ENCODE measurements at places on chromosomes 13 and 19.

DNA sequence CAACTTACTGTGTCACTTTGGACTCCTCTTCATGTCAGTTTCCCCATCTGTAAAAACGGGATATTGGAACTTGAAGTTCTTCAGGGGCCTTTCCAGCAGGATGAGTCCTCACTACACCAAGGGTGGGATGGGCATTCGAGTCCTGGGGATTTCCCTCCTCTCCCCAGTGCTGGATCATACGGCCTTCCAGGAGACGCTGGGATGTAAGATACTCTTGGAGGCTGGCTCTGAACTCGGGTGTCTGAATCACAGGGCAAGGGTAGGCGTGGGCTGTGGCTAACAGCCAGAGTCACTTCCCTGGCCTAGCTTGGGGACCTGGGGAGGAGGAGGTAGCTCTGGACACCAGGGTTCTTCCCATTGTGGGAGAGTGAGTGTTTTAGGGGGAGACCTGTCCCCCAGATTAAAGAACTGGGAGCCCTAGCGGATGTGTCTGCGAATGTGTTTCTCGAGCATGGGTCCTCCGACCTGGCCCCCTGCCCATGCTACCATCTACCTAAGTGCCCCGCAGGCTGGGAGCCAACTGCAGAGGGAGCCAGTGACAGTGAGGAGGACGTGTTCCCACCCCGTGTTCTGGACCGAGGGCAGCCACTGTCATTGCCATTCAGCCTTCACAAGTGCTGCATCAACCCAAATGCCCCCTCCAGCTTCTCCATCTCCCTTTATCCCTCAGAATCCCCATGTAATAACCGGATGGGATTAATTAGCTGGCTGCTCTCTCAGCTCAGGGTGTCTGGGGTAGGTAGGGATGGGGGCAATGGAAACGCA lies 2.4 kb upstream of the CYTH2 start:
- DNase-seq = no peak

DNA sequence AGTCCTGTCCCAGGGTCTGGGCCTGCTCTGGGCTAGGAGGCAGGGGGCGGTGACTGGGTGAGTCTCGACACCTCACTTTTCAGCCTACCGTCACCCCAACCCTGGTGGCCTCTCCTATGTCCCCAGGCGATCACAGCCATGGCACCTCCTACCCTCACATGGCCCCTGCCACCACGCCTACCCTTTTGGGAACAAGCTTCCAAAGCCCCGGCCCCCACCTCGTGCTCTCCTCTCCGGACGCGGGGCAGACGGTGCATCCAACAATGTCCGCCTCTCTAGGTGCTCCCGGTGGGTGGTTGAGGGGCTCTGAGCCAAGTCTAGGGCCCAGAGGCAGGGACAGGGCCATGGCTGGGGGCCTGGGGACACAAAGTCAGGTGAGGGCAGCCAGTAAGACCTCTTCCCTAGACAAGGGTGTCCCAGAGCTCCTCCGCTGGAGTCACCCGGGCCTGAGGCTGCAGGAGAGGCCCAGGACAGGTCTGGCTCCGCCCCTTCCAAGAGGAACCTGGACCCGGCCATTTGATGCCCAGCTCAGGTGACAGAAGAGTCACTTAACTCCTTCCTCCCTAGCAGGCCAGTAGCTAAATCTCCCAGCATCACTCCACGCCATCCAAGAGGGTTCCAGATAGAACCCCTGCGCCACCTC lies at the start of gene SYNE4:
SYNE4 (minus strand) TSS at position 478 of the 643 bp plus-strand sequence; CDS start at position 346, 132 bp downstream.
- DNase-seq = no peak

GRCh38 chr19:12465211-12465610 lies 19.4 kb downstream of the ZNF709 start:
- DNase-seq = no peak

DNA sequence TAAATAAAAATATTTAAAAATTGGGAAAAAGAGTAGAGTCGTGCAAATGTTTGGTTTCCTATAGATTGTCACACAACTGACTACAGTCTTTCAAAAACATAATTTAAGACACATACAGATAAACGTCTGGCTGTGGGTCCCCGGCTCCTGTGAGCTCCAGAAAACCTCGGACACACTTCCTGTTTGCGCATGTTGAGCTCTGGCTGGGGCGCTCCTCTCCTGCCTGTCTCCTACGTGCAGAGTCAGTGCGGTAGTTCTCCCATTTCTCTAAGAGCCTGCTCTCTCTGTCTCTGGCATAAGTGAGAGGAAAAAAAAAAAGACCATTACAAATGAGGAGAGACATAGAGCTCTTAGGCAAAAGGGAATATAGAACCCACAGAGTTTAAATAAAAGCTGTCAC lies 128.2 kb upstream of the OBI1 start:
- no peak for DNase-seq

DNA sequence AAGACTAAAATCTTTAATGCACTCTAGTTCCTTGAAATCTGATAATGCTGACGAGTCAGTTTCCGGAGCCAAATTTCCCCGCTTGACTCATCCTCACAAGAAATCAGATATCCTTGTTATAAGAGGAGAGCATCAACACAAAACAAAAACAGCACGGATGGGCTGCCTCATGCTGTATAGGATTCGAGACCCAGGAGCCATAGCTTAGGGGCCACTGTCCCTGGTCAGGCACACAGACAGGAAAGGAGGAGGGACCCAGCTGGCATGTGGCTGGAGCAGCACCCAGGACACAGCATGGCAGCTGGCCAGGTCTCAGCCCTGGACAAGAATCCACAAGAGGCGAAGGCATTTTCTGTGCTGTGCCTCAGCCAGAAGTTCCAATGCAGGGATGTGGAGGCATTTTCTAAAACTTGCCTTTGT lies 110.2 kb upstream of the SPATA13 start:
- no peak for DNase-seq

DNA sequence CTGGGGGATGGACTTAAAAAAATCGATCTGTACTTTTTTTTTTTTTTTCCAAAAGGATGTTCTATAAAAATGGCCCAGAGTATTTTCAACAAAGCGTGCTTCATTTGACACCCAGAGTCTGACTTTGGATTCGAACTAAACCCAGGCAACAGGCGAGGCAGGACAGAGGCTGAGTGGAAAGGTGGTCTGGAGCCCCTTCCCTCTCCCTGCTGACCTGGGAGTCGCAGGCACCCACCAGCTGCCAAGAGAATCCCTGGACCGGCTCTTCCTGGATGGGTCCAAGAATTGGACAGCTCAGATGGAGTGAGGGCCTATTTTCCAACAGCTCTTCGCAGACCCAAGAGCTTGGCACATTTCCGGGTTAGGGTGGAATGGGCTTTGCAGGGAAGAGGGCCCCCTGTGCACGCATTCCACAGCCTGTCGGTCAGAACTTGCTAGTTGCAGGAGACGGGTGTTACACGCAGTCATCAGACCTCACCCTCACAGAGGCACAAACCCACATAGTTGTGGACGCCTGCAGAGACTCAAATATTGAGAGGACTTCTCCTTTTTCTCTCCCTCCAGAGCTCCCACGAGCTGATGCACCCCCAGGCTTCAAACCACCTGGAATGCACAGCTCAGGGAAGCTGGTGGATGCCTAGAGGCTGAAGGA lies 15.2 kb downstream of the KCTD15 start:
- DNase-seq = no peak

DNA sequence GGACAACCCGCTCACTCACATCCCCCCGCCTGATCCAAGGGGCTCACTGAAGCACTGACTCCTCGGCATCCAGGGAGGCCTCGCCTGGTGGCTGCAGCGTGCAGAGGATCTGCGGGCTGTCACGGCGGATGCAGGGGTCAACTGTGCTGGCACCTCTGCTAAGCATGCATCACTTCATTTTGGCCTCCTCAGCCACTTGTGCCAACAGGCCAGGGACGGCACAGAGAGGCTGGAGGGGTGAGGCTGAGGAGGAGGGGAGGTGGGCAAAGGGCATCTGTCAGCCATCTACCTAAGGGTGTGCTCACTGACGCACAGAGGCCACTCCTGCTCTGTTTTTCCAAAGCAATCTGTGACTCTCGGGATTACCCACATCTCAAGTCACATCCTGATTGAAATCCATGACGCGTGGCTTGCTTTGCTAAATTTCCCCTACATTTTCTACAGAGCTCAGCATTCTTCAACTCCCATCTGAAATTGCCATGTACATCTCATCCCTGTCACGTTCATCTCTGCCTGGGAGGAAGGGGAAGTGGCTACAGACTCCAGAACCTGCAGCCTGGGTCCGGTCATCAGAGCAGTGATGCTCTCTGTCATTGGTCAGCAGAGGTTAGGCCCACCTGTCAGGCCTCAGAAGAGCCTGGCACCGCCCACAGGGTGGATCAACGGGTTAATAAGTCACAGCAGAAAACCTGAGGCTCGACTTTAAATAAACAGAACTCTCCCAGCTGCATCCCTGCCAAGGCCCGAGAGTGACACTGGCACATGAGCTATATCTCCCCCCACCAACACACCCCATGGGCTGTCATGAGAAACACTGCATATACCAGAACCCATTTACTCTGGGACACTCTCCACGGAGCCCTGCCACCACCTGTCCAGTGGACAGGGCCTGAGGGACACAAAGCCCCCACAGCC lies 17.6 kb downstream of the ELL start:
- DNase-seq = no peak

GRCh38 chr13:59531571-59532091 lies 632.1 kb downstream of the DIAPH3 start:
- no peak for DNase-seq

- no peak for DNase-seq
These were observed 747.2 kb downstream of the DIAPH3 start for GRCh38 chr13:59416561-59416960.

- no peak for DNase-seq
These were observed 4.0 kb downstream of the PNKP start for GRCh38 chr19:49863254-49863934.

DNA sequence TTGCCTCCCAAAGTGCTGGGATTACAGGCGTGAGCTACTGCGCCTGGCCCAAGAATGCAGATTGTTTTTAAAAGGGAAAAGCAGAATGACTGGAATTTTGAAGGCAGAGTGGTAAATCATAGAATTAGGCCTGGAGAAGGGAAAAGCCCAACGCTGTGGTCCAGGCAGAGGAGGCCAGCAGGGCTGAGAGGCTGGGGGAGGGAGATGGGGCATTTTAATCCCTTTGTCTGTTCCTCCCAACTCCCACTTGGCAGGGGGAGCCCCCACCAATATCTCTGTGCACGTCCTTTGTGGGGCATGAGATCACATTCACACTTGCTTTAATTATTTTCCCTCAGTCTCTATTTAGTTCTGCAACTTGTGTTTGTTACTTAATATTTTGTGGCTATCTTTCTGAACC lies 54.4 kb upstream of the RANBP3 start:
- no peak for DNase-seq

DNA sequence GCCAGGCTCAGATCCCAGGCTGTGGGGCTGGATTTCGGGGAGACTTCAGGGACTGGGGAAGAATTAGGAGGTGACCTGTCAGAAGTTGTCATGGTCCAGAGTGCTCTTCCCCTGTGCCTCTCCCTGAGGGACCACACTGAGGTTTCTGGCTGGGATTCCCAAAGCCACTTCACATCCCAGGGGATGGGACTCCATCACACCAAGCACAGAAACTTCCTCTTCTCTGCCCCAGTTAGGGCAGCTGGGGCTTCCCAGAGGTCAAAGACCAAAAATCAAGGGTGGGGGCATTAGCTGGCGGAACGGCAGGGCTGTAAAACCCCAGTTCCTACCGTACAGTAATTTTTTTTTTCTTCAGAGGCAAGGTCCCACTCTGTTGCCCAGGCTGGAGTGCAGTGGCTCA lies 7.4 kb downstream of the FCER2 start:
- DNase-seq = no peak

DNA sequence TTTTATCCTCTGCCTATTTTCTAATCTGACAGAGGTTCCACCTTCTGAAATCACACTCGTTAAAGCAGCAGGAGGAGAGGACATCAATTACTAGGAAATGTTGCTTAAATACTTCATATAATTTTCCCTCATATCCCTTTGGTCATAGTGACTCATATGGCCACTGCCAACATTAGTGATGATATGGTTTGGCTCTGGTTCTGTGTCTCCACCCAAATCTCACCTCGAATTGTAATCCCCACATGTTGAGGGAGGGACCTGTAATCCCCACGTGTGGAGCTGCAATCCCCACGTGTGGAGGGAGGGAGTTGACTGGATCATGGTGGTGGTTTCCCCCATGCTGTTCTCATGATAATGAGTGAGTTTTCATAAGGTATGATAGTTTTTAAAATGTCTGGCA lies 618.4 kb upstream of the SLITRK5 start:
- no peak for DNase-seq

DNA sequence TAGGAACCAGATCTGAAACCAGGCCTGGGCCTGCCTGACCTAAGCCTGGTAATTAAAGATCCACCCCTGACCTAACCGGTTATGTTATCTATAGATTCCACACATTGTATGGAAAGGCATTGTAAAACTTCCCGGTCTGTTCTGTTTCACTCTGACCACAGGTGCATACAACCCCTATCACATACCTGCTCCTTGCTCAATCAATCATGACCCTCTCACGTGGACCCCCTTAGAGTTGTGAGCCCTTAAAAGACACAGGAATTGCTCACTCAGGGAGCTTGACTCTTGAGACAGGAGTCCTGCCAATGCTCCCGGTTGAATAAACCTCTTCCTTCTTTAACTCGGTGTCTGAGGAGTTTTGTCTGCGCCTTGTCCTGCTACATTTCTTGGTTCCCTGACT lies 27.3 kb upstream of the ZNF562 start:
- DNase-seq = no peak
